ENCODE measurements at places on chromosomes 16 and 17.

DNA sequence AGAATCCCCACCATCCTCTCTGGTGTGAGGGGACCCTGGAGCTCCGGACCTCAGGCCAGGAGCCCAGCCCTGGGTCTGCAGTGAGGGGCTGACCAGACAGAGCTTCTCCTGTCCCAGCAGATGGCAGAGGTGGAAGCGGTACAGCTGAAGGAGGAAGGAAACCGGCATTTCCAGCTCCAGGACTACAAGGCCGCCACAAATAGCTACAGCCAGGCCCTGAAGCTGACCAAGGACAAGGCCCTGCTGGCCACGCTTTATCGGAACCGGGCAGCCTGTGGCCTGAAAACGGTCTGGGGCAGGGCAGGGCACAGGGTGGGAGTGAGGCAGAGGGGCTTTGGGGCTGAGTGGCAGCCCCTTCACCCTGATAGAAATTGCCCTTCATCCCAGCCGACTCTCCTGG is 527 bp downstream of the UNC45B start:
- DNase-seq = no peak

GRCh38 chr16:69563605-69564580 is 1.9 kb upstream of the NFAT5 start:
- peak; percentile 27 for DNase-seq

DNA sequence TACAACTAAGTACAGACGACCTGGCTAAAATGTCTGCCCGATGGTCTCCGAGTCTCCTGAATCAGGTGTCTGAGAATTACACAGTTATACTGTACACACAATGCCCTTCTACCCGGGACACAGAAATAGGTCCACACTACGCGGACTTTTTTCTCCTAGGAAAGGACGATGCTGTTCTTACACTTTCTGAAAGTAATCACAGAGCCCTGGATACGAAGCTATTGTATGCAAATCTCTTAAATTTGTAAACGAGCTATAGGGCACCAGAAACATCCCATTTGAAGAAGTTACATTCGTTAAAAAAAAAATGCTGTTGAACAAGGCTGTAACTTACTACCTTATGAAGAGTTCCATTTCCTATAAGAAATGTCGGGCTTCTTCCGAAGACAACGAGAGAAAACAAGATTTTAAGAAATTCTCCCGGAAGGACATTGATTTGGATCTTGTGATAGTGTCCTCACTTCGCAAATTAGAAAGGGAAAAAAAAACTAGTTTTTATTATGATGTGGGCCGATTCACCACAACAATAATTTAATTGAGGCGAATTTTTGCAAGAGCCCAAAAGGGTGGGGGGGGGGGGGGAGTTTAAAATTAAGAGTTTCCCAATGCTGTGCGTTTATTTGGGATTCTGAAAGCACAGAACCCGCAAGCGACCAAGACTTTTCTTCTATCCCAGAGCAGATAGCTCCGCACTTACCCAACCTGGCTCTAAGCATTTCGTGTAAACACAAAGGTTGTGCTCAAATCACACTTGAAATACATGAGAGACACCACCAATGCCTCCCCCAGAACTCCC is 1.5 kb upstream of the SOX9 start:
- DNase-seq = no peak

DNA sequence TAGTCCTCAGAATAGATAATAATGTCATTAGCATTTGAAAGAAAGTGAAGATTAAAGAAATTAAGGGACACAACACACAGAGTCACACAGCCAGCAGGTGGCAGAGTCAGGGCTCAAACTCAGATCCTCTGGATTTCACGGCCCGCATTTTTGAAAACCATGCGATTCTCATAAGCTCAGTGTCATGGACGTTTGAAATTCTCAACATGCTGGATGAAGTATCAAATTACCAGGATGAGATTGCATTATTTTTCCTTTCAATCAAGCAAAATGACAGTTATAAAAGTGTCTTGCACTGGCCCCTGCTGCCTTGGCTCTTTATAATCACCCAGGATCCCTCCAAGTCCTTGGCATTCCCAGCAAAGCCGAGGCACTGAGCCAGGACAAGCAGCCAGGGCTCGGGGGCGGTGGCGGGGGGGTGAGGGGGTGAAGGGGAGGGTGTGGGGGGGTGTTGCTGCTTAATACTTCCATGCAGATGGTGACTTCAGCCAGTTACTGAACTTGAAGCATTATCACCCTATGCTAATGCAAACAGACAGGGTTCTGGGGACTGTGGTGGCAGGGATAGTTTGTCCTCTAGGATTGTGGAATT is 6.6 kb upstream of the BMERB1 start:
- DNase-seq = no peak

GRCh38 chr16:10852948-10853347 is 24.1 kb upstream of the CIITA start:
- DNase-seq = no peak

DNA sequence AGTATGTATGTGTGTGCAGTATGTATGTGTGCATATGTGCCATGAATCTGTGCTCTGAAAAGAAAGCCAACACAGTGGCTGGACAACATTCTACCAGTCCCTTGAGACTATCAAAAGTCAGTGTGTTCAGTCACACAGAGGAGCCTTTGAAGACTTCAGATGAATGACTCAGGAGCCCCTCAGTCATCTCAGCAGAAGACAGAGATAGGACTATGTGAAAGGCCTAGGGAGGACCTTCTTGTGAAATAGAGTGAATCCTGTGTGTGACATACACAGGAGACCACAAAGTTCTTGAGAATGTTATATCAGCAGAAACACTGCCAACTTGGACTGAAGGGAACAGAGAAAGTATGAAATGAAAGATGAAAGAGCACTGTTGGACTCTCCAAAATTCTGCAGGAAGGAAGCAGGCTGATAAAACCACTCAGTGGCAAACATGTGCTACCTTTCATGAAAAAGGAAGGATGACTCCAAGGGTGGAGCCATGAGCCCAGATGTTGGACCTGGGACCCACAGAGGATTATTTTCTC is 108.4 kb downstream of the METRNL start:
- DNase-seq = no peak

- DNase-seq = no peak
Measured at GRCh38 chr17:18185391-18185790, 1.8 kb downstream of the ALKBH5 start.

DNA sequence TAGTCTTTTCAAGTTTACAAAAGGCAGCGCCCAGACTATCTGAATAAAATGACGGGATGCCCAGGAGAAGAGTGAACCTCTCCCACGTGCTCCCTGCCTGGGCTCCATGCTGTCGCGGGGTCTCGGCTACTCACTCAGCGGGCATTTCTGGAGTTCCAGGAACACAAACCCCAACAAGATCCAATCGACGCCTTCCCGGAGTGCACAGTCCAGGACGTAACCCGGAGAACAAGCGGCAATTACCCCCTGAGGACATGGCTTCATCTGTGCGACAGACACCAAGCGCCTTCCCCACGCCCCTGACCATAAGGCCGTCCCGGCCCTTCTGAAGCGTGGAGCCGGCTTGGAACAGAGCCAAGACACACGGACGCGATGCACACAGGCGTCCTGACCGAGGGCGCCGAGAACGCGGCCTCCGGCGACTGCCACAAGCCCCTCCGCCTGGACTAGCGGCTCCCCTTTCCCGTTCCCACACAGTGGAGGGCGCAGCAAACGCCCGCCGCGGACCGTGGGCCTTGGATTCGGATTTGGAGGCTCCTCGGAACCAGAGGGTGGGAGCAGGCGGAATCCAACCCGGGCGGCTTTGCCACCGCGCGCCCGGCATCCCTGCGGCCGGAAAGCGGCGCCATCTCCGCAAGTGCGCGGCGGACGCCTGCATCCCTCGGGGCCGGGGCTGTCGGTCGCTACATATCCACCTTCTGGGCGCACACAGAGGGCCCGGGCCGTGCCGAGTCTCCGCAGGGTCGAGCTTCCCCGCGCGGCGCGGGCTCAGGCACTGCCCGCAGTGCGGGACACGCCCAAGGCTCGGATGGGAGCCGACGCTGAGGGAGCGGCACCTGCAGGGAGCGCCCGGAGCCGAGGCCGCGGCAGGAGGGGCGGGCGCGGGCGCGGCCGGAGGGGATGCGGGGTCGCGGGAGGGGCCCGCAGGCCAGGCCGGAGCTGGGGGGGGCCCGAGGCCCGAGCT is 725 bp downstream of the ABCA3 start:
- DNase-seq = peak; percentile 46

- DNase-seq = no peak
Measured at GRCh38 chr16:23670137-23670776, 8.4 kb upstream of the PLK1 start.

DNA sequence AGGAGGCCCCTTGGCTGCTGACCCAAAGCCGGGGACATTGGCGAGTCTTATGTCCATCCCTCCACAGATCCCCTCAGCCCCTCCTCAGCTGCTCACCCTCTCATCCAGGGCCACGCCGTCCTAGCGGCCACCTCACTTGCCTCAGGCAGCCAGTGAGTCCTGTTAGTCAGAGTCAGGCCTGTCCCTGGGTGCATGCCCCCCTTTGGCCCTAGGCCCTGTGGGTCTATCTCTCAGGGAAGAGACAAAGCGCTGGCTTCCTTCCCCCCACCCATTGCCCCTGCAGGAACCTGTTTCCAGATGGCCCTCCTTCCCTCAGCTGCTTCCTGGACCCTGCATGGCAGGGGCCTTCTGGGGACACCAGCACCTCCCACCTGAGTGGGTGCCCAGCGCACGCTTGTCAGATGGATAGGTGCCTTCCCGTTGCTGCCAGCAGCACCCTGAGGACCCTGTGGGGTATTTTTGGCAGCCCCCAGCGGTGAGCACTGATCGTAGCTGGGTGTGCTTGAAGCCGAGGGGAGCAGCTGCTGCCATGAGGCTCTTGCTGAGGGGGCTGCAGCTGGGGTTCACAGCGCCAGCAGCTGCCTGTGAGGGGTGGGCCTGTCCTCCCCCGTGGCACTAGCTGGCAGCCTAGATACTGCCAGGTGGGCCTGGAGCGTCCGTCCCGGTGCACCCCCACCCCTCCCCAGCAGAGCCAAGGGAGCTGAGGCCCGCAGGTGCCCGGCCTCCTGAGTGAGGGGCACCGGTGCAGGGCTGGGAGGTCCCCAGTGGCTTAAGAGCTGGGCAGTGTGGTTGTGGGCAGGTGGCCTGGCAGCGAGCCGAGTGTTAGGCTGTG is 8.4 kb downstream of the DBNDD1 start:
- no peak for DNase-seq

- DNase-seq = peak; percentile 39
Measured at GRCh38 chr16:10765772-10766171, 22.1 kb downstream of the NUBP1 start.

DNA sequence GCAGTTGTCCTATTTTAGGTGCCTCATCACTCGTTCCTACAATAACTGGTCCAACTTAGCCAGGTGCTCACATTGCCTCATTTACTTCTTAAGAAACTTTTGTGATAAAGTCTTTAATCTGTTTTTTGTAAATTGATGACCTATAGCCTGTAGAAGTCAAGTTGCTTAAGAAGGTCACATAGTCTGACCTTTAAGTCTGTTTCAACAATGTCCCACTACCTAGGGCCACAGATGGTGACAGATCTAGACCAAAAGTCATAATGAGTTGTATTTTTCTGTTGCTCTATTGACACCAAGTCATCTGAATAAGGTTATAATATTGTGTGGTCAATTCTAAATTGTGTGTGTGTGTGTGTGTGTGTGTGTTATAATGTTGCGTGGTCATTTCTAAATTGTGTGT is 45.1 kb downstream of the ABCA9 start:
- no peak for DNase-seq

DNA sequence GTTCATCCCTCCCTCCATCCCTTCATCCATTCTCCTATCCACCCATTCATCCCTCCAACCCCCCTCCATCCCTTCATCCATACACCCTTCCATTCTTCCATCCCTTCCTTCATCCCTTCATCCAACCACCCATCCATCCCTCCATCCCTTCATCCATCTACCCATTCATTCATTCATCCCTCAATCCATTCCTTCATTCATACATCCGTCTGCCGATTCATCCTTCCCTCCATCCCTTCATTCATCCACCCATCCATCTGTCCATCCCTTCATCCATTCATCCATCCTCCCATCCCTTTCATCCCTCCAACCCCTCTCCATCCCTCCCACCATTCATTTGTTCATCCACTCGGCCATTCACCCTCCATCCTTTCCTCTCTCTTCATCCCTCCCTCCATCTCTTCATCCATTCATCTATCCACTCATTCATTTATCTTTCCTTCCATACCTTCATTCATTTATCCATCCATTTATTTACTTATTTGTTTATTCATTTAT is 95.7 kb downstream of the FOXL1 start:
- DNase-seq = no peak

GRCh38 chr16:3188675-3188924 is 596 bp downstream of the OR1F1 start:
- DNase-seq = no peak

DNA sequence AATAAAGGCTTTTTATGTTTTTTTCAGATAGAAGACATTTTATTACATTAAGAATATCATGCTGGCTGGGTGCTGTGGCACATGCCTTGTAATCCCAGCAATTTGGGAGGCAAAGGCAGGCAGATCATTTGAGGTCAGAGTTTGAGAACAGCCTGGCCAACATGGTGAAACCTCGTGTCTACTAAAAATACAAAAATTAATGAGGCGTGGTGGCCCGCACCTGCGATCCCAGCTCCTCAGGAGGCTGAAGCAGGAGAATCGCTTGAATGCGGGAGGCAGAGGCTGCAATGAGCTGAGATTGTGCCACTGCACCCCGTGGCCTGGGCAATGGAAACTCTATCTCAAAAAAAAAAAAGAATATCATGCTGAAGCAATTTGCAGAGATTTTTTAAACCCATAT is 29.1 kb upstream of the HAPSTR1 start:
- DNase-seq = no peak

DNA sequence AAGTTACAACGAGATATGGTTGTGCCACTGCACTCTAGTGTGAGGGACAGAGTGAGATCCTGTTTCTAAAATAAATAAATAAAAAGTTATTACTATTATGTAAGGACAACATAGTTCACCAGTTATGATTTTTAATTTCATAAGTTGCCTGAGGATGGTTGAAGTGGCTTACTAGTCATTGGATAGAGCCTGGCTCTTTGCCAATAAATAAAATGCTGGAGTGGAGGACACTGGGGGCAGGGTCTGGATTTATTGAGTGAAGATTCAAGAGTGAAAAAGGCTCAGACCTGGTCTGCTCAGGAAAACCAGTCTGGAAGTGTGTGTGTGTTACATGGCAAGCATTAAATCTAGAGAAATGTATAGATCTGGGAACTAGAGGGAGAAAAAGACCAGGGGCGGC is 2.1 kb downstream of the STARD3 start:
- DNase-seq = no peak

DNA sequence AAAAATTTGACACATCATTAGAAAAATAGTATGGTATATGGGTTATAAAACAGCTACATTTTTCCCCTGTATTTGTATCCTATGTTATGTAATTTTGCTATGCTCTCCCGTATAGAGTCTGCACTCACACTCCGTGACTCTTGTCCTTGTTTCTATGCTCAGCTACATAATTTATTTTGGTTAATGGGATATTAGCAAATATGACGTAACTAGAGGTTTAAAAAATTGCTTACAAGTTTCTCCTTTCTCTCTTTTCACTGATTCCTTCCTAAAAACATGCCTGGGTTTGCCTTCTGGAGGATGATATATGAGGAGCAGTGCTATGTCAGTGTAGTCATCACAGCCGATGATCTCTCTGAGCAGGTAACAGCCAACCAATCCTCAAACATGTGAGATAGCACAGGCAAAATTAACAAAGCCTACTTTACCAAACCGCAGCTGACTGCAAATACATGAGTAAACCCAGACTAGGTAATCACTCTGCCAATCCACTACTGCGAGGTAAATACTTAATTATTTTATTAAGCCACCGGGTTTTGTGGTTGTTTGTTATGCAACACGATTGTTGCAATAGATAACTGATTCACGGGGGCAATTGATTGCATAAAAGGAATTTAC is 126.9 kb downstream of the KIF2B start:
- DNase-seq = no peak
